ENCODE measurements at places on chromosomes 4 and X.

- DNase-seq: no peak
Observed at GRCh38 chrX:143634309-143634662, 1.6 kb downstream of the SLITRK4 start.

DNA sequence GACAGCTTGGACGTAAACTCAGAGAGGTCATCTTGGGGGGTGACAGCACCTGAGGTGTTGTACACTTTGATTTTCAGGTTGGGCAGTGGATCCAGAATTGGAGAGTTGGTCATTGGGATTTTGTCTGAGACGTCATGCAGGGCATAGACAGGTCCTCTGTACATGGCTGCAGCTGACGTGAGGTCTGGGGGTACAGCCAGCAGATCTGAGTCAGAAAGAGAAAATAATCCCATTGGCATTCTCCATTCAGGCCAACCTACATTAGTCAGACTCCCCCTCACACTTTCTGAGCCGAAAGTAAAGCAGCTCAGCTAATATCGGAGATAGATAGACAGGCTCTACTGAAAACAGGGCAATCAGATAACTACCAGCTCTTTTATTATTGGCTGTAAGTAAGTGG lies 329.7 kb downstream of the UNC5C start:
- DNase-seq: no peak

- DNase-seq: no peak
Observed at GRCh38 chrX:23857935-23858334, 49.8 kb downstream of the APOO start.

DNA sequence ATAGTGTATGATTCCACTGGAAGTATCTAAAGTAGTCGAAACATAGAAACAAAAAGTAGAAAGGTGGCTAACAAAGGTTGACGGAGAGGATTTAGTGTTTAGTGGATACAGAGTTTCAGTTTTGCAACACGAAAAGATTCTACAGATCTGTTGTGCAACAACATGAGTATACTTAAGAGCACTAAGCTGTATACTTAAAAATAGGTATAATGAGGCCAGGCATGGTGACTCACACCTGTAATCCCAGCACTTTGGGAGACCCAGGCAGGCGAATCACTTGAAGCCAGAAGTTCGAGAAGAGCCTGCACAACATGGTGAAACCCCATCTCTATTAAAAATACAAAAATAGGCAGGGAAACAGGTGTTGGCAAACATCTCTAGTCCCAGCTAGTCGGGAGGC lies 7.9 kb upstream of the ATRX start:
- no peak for DNase-seq

GRCh38 chr4:137343221-137343620 lies 189.1 kb downstream of the PCDH18 start:
- DNase-seq: no peak

GRCh38 chr4:20592013-20592412 lies 108.2 kb upstream of the PACRGL start:
- DNase-seq: no peak

DNA sequence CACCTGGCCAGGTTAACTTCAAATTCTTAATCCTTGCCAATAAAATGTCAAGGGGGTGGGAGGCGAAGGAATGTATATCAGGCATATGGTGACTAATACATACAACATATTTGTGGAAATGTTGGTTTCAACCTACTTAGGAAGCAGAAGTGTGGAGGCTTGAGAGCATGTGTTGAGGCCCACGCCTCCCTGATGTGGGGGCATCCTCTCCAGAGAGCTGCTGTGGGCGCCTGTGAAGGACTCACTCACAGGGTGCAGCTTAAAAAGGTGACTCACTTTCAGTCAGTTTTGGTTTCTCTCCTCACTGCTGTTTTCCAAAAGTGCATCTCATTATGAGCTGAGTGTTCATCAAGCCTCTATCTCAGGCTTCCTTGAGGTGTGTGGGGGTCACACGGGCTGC lies 27.5 kb downstream of the LNX1 start:
- no peak for DNase-seq

GRCh38 chr4:76639288-76639687 lies 204.3 kb downstream of the SHROOM3 start:
- DNase-seq: no peak

DNA sequence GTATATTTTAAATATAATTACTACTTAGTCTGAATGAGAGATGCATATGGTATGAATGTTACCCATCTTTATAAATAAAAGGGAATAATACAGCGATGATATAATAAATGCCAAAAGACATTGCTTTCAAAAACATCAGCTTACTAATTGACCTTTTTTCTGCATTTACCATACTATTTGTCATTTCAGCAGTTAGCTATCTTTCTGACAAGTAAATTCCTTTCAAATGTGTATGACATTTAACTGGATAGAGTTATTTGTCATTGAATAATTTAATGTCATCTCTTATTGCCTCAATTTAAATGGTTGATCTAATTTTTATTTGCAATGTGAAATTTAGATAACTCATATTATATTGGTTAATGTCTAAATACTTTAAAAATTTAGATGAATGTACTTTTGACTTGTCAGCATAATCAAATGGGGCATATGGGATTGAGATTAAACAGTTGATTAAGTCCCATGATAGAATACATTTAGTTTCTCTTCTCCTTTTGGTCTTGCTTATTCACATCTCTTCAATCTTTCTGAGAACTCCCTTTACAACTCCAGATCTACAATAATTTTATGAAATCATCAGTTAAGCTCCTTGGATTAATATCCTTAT lies 350.9 kb downstream of the PCDH18 start:
- DNase-seq: no peak

- no peak for DNase-seq
Observed at GRCh38 chrX:19086102-19086772, 36.0 kb downstream of the ADGRG2 start.

DNA sequence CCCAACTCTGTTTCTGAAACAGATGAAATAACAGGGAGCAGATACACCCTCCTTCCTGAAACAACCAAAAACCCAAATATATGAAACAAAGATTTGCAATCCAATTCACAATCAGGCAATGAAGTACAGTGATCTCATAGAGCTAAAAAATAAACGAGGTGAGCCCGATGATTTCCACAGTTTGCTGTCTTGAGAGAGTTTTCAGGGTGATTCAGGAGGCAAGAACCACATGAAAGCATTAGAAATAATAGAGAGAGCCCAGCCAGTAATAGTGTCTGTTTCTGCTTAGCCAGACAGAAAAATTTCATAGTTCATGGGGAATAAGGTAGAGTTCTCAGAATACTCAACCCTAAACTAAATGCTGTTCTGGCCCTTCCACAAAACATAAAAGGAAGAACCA lies 296.2 kb downstream of the PDHA2 start:
- no peak for DNase-seq

DNA sequence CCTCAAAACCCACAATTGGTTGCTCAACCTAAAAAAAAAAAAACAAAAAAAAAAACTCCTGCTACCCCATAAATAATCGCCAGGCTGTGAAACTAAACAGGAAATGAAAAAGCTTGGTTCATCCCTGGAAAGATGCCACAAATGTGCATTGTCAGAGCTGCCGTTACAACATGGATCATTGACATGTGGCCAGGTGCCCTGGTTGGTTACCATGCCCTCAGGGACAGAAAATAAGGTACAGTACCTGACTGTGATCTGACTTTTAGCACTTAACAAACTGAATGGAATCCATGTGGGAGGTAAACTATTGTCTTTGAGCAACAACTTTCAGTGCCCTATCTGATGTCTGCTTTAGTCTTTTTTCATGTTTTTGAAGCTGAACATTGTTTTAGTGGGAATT lies 118.0 kb upstream of the RPL34 start:
- no peak for DNase-seq

DNA sequence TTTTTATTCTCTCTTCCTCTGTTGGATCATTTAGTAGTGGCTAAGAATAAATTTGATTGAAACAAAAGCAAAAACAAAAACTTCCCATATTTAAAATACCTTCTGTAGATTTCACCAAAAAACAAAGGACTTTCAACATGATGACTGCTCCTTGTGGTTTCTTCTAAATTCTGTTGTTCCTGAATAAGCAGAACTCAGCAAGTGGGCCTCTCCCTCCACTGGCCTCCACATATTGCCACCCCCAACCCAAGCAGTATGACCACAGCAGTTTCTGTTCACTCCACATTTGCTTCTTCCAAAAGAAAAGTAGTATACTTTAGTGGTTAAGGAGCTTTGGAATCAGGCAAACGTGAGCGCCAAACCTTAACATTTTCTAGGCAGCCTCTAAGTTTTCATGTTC lies 114.7 kb downstream of the COX18 start:
- no peak for DNase-seq

GRCh38 chrX:113651306-113651705 lies 810.7 kb upstream of the AMOT start:
- DNase-seq: no peak

- no peak for DNase-seq
Observed at GRCh38 chr4:3531318-3531878, 824 bp downstream of the LRPAP1 start.

DNA sequence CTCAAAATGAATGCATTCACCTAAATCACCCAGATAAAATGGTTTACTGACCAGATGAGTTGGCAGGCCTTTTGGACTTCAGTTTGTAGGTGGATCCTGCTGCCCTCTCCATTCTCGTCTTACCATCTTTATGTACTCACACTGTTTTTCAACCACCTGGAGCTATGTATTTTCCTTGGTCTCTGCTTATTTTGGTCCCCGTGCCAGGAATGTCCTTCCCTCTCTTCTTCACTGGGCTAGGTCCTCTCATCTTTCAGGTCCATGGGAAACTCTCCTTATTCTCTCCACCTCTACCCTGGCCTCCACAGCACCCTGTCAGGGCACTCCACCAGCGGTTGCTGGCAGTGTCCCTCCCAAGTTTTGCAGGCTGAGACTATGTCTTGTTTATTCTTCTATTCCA lies 2.6 kb downstream of the GPRIN3 start:
- no peak for DNase-seq

DNA sequence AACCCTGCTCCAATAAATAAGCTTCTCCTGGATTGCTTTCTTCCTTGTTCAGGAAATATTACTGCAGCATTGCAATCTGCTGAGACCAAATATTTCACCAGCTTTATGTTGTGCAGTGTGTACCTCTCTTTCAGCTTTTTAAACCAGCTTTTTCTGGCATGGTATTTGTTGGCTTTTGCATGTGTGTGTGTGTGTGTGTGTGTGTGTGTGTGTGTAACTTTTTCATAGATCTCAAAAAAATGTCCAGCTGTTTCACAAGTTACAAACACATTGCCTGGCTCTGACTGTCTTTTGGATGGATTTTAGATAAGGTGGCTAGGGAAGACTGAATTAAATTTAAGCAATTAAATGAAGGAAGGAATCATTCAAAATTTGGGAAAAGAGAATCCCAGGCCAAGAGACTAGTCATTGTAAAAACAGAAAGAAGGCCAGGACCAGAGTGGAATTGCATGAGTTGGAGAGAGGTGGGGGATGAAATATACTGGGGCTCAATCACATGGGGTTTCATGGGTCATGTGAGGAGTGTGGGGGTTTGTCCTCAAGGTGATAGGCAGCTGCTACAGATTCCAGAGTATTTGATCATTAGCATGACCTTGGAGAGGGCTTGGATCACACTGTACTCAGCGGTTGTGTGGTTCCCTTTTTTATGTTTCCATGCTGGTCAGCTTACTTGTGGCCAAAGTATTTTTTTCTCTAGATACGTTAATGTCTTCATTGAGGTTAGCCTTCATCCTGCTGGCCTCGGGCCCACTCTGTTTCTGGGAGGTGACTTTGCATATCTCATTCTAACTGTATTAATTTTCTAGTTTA lies 357.7 kb upstream of the BOD1L1 start:
- no peak for DNase-seq

- DNase-seq: no peak
Observed at GRCh38 chr4:6425336-6425735, 47.1 kb downstream of the PPP2R2C start.

- no peak for DNase-seq
Observed at GRCh38 chr4:86536151-86536550, 58.0 kb upstream of the PTPN13 start.

DNA sequence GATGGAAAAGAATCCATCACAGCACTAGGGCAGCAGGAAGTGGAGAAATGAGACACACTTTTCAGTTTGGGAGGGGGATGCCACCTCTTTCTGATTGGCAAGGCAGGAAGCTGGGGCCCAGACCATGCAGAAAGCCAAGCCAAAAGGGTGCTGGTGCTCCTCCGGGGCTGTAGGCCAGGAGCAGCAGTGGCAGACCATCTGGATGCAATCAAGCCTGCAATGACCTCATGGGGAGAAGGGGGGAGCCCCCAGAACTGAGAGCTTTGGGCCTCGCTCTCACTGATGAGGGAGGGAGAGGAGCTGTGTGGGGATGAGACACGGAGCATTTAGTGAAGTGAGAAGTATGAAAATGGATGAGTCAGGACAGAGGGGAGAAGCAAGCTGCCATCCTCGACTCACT lies 141.3 kb upstream of the NALF2 start:
- DNase-seq: peak; percentile 68

GRCh38 chrX:54181202-54181953 lies 1.7 kb downstream of the FAM120C start:
- no peak for DNase-seq

- DNase-seq: no peak
Observed at GRCh38 chr4:69909195-69909594, 21.7 kb upstream of the CSN1S1 start.

DNA sequence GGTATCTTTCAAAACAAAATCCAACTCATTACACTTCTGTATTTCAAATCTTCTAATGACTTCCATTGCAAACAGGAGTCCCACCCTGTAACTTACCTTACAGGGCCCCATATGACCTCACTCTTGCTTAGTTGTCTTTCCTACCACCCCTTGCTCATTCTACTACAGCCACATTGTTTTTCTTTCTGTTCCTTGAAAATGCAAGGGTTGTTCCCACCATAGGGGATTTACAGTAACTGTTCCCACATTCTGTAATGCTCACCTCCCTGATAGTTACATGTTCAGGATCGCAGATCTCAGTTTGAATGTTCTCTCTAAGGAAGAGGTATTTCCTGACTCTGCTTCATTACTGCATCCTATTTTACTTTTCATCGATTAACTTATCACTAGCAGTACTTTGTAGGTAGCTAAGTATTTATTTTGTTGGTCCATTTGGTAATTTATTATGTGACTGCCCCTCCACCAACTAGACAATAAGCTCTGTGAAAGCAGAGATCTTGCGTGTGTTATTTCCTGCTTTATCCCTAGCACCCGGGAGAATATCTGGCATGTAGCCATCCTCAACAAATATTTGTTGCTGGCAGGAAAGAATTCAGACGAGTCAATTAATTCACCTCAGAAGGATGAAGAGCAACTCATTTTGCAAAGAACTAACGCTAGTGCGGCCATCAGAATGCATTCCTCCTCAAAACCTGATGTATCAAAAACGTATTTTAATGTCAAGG lies 21.4 kb downstream of the MAOB start:
- DNase-seq: no peak

Measured in sciatic nerve (tissue), 2 donors.